ENCODE measurements at places on chromosomes 4 and X.

GRCh38 chr4:150584111-150584915, 2.4 kb downstream of the MAB21L2 start:
- no peak for DNase-seq

DNA sequence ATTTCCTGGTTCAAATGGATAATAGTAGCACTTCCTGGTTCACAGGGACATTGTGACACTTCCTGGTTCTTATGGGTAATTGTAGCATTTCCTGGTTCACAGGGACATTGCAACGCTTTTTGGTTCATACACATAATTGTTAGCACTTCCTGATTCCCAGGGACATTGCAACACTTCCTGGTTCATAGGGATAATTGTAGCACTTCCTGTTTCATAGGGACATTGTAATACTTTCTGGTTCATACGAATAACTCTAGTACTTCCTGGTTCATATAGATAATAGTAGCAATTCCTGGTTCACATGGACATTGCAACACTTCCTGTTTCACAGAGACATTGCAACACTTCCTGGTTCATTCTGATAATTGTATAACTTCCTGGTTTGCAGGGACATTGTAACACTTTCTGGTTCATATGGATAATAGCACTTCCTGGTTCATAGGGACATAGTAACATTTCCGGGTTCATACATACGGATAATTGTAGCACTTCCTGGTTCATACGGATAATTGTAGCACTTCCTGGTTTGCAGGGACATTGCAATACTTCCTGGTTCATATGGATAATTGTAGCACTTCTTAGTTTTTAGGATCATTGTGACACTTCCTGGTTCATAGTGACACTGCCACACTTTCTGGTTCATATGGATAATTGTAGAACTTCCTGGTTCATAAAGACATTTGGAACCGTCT, 61.6 kb upstream of the CD99 start:
- no peak for DNase-seq

- no peak for DNase-seq
Measured at GRCh38 chrX:46754036-46754435, 4.9 kb downstream of the SLC9A7 start.

DNA sequence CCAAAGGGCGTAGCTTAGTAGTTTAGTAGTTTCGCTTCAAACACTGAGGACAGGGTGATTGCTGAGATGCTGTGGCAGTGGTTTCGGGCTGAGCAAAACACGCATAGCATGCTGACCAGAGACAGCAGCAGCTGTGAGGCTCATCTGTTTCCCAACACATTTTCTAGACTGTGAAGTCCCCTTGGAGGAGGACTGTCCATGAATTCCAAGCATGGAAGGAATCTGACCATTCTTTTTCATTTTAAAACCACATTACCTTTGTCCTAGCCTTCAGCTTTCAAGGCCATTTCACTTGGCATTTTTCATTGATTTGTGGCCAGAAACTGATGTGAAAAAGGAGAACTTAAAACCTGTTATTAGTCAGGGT, 240.9 kb downstream of the PALLD start:
- DNase-seq, result no peak

GRCh38 chrX:56503941-56504673, 59.3 kb upstream of the UBQLN2 start:
- no peak for DNase-seq

- no peak for DNase-seq
Measured at GRCh38 chr4:168374772-168375523, 56.4 kb upstream of the DDX60 start.

GRCh38 chr4:53348046-53348445, 17.8 kb downstream of the SCFD2 start:
- DNase-seq, result no peak

- no peak for DNase-seq
Measured at GRCh38 chr4:163660636-163661035, 166.1 kb downstream of the TMA16 start.

- peak; percentile 29 for DNase-seq
Measured at GRCh38 chrX:21972721-21973120, 32.2 kb downstream of the SMS start.

- no peak for DNase-seq
Measured at GRCh38 chr4:54281054-54281766, 52.1 kb downstream of the PDGFRA start.

DNA sequence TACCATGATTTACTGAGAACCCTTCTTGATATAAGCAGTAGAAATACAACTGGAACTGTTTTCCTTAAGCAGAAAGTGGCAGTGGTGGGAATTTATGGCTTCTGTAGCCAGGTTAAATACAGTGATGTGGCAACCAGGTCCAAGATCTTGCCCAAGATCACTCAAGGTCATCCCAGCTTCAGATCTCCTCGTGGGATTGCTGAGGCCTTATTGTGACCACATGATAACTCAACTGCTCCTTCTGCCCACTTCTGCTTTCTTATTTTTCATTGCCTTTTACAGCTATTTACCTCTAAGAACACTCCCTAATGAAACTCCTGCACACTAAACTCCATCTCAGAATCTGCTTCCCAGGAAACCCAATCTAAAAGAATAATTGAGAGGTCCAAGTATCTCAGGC, 12.4 kb upstream of the CYBB start:
- no peak for DNase-seq

DNA sequence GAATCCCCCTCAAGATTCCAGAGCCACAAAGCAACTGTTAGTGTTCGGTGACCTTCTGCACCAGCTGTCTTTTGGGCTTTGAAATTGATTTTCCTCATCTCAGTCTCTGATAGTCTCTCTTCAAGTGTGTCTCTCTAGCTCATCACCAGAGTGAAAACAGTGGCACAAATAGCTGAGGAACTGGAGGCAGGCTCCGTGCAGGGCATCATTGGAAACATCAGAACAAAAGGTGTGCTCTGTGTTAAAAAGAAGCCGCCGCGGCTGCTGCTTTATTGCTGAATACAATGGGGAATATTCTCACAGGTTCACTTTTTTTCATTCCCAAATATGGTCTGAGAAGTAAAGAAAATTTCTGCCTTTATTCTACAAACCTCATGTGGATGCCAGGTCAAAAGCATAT, 297.5 kb downstream of the DCTD start:
- no peak for DNase-seq

DNA sequence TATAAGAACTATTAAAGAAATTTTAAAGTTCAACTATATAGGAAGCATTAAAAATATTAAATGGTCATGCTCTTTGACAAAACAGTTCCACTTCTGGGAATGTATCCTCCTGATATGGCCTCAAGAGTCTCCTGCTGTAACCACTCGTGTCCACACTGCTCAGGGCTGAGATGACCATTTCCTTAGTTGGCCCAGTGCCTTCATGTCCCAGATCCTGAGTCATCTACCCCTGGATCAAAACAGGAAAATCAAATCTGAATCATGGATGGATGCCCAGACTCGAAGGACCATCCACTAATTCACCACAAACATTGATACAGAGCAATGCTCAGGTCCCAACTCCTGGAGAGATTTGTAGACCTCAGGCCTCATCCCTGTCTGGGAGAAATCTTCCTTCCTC, 44.7 kb downstream of the GPRASP3 start:
- DNase-seq, result no peak

DNA sequence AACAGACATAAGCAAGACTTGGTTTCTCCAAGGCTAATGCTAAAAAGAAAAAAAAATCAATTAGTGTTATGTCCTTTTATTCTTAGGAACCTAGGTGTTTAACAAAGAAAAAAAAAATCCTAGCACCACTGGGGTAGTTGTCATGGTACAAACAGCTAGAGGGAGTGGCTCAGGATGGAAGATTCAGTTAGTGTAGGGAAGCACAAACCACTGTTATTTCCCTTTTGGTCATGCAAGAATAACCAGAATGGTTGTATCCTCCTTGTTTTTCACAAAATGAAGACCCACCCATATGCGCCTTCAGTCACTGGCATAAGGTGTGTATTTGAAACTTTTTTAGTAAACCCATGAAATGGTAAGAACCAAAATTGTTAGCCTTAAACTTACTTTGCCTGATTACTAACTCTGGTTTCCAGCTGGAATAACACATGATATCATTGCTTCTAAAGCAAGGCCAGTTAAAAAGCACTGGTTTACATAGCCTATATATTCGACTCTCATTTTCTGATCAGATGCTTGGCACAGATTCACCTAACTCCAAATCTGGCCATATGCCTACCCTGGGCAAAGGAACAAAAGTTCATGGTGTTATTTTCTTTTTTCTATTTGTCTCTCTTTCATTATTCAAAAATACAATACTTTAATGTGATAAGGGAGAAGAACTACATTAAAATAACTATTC, 132.6 kb downstream of the SCFD2 start:
- no peak for DNase-seq

DNA sequence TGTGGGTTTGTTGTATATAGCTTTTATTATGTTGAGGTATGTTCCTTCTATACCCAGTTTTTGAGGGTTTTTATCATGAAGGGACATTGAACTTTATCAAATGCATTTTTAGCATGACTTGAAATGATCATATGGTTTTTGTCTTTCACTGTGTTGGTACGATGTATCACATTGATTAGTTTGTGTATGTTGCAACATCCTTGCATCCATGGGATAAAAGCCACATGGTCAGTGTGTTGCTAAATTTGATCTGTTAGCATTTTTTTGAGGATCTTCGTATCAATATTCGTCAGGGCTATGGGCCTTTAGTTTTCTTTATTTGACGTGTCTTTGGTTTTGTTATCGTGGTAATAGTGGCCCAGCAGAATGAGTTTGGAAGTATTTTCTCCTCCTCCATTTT, 11.3 kb upstream of the BLTP1 start:
- DNase-seq, result no peak

DNA sequence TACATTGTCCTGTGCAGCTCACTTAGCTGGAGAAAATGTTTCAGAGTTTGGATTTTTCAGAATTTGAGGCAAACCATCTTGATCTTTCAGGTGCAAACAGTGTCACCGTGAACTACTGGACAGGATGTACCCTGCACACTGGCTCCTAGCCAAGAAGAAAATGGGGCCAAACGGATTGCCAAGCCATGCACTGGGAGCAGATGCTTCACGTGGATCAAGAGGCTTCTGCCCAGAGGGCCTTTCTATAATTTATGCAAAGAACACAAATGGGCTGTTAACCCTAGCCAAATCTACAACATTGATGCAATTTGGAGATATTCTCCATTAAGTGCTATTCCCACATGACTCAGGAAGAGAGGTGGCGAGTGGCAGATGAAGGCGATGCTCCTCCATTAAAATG, 46.9 kb upstream of the ATP8A1 start:
- no peak for DNase-seq

- no peak for DNase-seq
Measured at GRCh38 chr4:3295837-3296624, 3.2 kb downstream of the RGS12 start.

DNA sequence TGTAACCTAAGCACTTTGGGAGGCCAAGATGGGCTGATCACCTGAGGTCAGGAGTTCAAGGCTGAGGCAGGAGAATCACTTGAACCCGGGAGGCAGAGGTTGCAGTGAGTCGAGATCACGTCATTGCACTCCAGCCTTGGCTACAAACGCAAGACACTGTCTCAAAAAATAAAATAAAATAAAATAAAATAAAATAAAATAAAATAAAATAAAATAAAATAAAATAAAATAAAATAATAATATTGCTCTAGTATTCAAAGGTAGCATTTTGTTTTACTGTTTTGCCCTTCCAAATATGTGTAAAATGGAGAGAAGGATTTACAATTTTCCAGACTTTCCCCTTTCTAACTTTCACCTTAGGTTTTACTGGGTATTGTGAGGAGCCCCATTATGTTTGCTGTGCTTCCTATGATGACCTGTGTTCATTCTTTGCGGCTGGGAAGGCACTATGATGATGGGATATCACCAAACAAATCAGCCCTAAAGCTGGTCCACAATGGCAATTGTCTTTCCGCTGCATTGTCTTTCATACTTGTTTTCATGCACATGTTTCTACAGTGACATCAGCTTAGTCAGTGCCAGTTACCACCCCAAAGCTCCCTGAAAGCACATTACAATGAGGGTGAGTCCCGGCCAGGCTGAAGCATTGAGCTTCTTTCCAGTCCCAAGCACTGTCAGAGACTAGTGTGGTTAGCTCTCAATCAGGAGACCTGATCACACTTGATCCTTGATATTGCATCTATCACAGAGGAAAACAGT, 50.8 kb downstream of the DTHD1 start:
- DNase-seq, result no peak

DNA sequence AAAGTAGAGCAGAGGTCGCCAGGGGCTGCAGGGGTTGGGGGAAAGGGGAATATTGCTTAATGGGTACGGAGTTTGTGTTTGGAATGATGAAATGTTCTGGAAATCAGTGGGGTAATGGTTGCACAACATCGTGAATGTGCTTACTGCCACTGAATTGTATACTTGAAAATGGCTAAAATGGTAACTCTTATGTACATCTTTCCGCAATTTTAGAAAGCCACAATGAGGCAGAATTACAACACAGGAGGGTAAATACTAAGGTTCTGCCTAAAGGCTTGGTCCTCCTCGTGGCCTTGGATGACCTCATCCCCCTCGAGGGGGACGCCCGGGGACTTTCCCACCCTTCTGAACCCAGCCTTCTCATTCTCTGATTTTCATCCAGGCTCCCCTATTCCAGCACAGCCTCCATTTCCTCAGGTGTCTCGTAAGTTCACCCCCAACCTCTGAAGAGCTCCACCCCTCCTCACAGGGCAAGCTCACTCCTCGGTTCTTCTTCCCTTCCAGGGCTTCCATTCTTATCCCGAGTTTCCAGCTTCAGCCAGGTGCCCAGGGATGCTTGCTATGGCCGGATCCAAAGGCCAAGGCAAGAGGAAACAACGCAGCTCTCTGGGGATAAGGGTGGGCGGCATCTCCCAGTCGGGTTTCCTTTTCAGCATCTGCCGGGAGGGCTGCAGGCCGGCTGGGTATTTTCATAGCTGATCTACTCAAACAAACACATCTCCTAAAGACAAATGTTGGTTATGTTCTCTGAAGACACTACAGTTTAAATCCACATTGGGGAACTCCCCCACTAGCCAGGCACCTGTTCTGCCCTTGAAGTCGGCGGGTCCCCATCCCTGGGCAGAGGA, 71.3 kb upstream of the ACSL1 start:
- no peak for DNase-seq

DNA sequence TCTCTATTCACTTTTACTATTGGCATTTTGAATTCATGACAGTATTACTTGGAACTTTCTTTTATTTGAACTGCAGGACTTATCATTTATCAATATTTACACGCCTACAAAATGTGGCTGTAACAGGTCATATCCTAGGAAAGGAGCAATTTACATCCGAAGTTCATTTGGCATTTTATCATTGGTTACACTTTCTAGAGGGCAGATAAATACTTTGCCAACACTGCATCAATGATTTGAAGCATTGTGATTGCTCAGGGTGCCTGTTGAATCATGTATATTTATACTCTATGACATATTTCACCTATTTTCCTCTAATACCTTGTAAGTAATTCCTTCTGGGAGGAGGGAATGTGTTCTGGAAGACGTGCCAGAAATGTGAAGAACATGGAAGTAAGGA, 136.7 kb downstream of the MID1IP1 start:
- no peak for DNase-seq

DNA sequence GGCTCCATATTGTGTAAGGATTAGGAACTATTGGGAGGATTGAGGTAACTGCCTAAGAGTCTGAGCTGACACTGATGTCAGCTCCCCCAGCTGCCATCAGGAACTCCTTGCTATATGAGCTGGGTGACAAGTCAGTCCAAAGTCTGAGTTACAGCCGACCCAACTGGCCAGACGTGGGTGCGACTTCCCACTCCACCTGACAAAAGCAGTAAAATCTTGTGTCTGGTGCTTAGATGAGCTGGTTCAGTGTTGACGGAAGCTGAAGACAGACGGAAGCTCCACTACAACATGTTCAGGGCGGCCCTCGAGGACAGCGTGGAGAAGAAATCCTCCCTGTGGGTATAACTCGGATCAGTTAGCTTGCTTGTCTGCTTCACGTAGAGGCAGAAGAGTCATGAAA, 22.8 kb upstream of the NAT8L start:
- no peak for DNase-seq

- no peak for DNase-seq
Measured at GRCh38 chr4:44806071-44806470, 79.7 kb upstream of the GNPDA2 start.
